Right lung (tissue), 10 donors: ENCODE measurements at places on chromosomes 12 and 14.

GRCh38 chr12:113407931-113408600 is 4.4 kb upstream of the SDS start:
- DNase-seq, result no peak

- no peak for DNase-seq
These were observed 10.3 kb upstream of the CD27 start for GRCh38 chr12:6434205-6435140.

DNA sequence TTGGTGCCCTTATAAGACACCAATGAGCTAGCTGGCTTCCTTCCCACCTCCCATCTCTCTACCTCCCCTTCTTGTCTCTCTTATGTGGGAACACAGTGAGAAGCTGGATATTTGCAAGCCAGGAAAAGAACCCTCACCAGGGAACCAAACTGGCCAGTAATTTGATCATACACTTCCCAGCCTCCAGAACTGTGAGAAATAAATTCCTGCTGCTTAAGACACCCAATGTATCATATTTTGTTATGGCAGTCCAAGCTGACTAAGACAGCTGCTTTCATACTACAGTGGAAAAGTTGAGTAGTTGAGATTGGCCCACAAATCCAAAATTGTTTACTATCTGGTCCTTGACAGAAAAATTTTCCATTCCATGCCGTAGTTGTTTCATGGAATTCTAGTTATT is 269.0 kb downstream of the KCNH5 start:
- no peak for DNase-seq

- no peak for DNase-seq
These were observed 144.4 kb upstream of the ARHGAP5 start for GRCh38 chr14:31932675-31933074.

DNA sequence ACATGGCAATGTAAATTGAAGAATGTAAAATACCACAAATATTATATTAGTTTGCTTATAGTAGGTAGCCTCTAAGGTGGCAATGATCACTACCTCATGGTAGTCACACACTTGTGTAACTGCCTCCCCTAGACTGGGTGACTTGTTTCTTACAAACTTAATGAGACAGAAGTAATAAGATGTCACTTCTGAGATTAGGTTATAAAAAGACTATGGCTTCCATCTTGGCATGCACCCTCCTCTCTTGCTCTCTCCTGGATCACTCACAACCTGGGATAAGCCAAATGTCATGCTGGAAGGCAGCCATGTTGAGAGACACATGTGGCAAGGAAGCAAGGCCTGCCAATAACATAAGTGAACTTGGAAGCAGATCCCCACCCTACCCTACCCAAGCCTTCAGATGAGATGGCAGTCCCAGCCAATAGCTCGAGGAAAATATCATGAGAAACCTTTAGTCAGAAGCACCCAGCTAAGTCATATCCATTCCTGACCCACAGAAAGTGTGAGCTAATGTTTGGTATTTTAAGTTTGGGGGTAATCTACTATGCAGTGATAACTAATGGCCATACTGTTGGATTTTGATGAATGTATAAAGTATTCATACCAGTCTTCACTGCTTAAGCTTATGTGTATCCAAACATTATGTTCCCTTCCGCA is 43.3 kb downstream of the PPP1R12A start:
- DNase-seq, result no peak

DNA sequence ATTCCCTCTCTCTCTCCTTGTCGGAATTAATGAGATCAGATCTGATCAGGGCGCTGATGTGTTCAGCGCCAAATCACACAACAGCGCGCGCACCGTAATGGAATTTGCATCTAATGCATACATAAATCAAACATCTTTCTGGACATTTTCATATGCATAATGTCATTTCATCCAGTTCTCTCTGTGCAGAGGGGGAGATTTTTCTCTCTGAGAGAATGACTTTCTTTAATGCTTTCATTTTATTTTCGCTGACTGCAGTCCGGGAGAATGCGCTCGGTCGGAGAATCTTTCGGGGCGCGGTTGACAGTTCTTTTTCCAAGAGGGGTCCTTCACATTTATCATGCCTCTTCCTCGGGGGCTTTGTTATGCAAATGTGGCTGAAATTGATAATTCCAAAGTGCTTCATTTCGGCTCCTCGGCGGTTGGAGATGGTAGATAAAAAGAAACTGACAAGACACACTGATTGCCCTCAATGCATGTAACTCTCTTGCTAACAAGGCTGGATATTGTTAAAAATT is 615.9 kb downstream of the VRK1 start:
- DNase-seq, result no peak

- no peak for DNase-seq
These were observed 9.5 kb downstream of the RFLNA start for GRCh38 chr12:124304314-124304790.

- no peak for DNase-seq
These were observed 312.4 kb upstream of the RTL1 start for GRCh38 chr14:101215927-101216326.

DNA sequence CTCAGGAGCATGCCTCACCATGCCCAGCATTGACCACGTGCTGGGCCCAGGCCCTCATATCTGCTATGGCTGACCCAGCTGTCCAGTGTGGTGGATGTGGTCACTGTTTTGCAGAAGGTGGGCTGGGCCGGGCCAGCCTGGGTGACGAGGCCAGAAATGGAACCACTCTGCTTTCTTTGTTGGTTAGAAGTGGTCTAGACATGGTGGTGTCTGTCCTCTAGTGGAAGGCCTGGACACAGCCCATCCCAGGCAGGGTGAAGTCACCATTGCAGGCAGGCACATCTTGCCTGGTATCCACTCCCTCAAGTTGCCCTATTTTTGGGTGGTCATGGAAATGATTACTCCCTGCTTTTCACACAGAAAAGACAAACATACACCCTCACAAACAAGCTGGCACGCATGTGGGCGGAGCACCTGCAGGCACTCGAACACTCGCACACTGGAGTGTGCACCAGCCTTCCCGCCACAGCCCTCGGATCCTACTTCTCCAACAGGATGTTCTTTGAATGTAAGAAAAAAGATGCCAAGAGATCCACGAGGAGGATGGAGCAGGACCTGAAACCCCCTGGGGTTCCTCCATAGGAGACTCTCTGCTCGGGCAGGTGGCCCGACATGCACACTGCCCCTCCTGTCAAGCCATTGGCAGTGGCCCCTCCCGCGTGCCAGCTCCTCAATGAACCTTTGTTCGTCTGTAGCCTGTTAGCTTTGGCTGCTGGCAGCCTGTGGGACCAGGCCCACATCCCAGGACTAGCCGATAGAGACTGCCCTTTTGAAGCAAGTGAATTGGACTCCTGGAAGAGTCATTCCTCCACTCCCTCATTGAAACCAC is 38.4 kb downstream of the MLXIP start:
- DNase-seq, result no peak

- peak; percentile 7 for DNase-seq
These were observed 1.4 kb downstream of the NFYB start for GRCh38 chr12:104136577-104136976.

- no peak for DNase-seq
These were observed at the start of gene CIROP for GRCh38 chr14:23104591-23105347. Gene CIROP (minus strand): TSS chr14:23104989. CDS start chr14:23104920, 69 bp downstream.

GRCh38 chr14:65103150-65103760 is 938 bp upstream of the MAX start:
- DNase-seq, result no peak

DNA sequence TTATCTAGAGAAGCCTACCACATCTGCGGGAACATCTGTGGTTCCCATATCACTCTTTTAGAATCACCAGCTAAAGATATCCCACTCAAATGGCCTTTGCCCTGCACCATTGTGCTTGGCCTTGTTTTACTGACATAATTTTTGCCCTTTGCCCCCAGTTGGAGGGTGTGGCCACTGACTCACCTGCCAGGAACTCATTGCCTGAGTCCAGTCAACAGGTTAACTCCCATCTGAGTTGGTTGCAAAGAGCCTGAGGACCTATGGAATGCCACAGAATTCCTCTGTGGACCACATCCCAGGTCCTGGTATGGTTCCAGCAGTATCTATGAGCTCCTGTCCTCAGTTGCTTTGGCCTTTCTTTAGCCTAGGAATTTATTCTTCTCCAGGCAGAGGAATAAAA is 55.7 kb upstream of the PTGR2 start:
- no peak for DNase-seq

- no peak for DNase-seq
These were observed 16.0 kb upstream of the PLEKHH1 start for GRCh38 chr14:67517083-67517482.

- no peak for DNase-seq
These were observed 7.3 kb upstream of the MRPL42 start for GRCh38 chr12:93460003-93460402.

DNA sequence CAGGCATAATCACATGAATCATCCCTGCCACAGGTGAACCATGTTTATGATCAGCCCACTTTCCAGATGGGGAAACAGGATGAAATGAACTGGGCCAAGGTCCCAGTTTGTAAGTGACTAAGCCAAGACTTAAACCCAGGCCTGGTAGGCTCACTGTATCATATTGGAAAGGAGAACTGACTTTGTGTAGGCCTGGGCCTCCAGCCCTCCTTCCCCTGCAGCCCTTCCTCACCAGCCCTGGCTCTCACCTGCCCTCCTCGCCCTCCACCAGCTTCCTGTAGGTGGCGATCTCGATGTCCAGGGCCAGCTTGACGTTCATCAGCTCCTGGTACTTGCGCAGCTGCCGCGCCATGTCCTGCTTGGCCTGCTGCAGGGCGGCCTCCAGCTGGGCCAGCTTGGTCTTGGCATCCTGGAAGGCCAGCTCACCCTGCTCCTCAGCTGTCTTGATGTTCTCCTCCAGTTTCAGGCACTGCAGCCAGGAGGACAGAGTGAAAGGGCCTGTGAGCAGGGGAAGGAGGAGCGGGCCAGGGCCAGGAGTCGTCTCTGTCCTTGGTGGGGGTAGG is 19.8 kb downstream of the KRT80 start:
- DNase-seq, result no peak

DNA sequence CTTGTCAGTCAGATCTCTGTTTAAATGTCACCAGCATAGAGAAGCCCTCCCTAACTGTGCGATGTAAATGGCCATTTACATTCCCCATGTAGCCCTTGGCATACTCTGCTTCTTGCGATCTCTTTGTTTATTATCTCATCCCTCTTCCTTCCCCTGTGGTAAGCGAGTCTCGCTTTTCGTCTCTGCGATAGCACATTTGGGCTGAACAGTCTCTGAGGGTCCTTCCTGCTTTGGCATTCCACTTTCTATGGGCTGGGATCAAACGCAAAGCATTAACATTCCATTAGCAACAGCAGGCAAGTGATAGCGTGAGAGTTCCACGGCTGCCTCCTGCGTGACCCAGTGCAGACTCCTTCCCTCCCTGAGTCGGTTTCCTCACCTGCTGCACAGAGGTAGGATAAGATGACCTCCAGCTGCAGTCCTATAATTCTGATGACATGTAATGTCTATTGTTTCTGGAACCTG is 61.4 kb upstream of the TUNAR start:
- no peak for DNase-seq

GRCh38 chr12:98085046-98085755 is 430.2 kb upstream of the TMPO start:
- peak; percentile 15 for DNase-seq

- DNase-seq, result no peak
These were observed 56.7 kb downstream of the EPS8 start for GRCh38 chr12:15732341-15733061.

GRCh38 chr12:12803186-12803585 is 10.0 kb upstream of the DDX47 start:
- DNase-seq, result no peak

- no peak for DNase-seq
These were observed 4.4 kb upstream of the EIF5 start for GRCh38 chr14:103329401-103330347.

DNA sequence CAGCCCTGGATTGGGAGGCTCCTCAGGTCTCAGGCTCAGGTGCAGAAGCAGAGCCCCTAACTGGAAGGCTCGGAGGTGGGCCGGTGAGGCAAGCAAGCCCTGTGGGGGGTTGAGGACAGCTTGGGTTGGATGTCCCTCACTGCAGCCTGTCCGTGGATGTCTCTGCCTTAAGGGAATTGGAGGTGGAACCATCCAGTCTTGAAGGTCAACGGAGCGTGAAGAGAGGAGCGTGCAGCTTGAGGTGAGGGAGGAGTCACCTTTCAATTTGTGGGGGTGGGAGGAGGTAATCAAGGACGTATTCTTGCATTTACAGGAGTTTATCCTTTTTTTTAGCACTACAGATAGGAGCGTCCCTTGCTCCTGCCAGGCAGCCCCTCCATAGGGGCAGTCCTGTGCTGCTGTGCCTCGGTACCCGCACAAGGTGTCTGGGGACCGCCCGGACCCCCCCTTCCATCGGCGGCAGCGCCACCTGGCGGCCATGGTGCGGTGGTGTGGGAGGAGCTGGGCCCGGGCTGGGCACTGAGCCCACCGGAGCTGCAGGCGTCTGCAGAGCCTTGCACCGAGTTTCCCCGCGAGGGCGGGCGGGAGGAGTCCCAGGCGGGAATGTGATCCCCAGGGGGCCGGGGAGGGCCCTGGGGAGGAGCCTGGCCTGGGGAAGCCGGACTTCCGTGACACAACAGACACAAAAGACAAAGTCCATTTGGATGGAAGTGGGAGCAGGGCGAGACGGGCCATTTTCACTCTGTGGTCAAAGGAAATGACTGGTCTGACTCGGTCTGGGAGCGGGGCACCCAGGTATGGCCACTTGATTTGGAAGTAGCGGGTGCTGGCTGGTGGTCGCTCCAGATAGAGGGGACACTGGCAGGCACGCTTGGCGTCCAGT is 864 bp downstream of the DNAJC22 start:
- DNase-seq, result peak; percentile 82

DNA sequence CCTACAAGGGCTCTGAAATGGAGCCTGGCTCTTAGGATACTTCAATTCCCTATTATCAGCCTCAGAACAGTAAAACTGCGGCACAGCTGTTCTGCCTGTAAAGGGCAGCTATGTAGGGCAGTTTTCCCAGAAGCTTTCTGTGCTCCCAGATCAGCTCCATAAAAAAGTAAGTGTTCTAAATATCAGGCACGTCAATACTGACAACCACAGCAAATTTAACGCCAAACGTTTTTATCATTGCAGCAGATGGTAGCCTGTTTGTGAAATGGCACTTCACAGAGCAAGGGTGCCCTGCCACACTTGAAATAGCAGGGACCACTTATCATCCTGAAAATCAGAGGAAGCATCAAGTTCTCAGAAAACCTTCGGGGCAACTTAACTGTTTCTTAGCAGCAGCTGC is 54.8 kb upstream of the PTHLH start:
- DNase-seq, result peak; percentile 24

- DNase-seq, result peak; percentile 36
These were observed 343.9 kb downstream of the NPAS3 start for GRCh38 chr14:33282331-33283230.

GRCh38 chr14:105187116-105187515 is 6.0 kb upstream of the NUDT14 start:
- no peak for DNase-seq
